NCI-H748 treated with DMSO at 0.1 percent for 48 hours (cell line): ENCODE measurements at places on chromosomes 5 and 9.

DNA sequence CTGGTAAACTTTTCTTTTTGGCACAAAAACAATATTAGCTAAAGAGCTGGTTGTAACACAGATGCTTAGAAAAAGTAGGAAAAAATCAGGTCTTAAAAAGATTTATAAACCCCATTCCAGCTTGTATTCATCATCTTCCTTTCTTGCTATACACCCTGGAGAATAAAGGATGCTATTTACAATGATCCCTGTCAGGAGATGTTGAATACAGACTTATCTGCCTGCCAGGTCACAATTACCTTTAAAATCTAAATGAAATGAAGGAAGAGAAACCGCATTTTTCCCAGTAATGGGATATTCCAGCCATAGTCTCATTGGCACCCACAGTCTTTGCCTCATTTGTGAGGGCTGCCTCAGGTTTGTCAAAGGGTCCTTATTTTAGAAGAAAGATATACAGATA, 394.1 kb upstream of the WWC1 start:
- no peak for DNase-seq

- no peak for DNase-seq
Measured at GRCh38 chr5:56981548-56982315, 29.8 kb upstream of the MIER3 start.

DNA sequence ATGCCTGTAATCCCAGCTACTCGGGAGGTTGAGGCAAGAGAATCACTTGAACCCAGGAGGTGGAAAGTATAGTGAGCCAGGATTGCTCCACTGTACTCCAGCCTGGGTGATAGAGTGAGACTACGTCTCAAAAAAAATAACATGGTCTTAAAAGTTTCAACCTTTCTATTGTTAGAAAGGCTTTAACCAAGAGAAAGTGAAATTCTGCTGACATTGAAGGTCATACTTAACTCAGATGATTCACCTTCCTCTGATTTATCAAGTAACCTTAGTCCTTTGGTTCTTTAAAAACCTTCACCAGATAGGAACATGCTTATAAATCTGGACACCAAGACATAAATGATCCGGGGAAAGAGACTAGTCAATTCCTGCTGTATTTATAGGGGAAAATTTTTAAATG, 73.3 kb downstream of the FER start:
- DNase-seq: no peak

DNA sequence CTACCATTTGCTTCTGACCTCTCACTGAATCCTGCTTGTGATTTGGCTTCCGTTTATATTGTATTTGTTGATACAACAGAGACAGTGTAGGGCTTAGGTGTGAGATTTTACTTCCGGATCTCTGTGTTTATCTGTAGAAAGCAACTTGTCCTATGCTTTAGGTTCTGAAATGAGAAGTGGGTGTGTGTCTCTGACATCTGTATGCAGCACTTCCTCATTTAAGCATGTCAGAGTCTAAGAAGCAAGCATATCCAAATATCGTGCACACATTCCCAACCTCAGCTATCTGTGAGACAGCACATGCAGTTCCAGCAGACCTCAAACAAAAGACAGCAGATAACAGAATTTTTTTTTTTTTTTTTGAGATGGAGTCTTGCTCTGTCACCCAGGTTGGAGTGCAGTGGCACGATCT, 16.3 kb downstream of the KLF9 start:
- DNase-seq: no peak

GRCh38 chr5:133398646-133399101, 213.7 kb downstream of the FSTL4 start:
- no peak for DNase-seq
